Upper lobe of left lung (tissue), 6 donors: ENCODE measurements at places on chromosomes 7 and 10. TPM values are rescaled to one million over a fixed set of nuclear protein-coding genes. Genes with fewer than 3 reads are reported as not detected.

- peaks cover 22% of the 10 kb centered on the region for H3K4me1 ChIP-seq
- H3K4me3 ChIP-seq, result no peak overlapping the region
- no peak for DNase-seq
- no peak overlapping the region for H3K27ac ChIP-seq
- no peaks in the 10 kb centered on the region for H3K36me3 ChIP-seq
- no peaks in the 10 kb centered on the region for H3K27me3 ChIP-seq
Observed at GRCh38 chr10:44935201-44935965, 24.2 kb upstream of the RASSF4 start.

GRCh38 chr7:11625669-11626068, 206.3 kb downstream of the THSD7A start:
- H3K4me3 ChIP-seq, result no peak overlapping the region
- no peak overlapping the region for H3K27ac ChIP-seq
- no peak for DNase-seq
- no peaks in the 10 kb centered on the region for H3K27me3 ChIP-seq
- no peaks in the 10 kb centered on the region for H3K36me3 ChIP-seq

DNA sequence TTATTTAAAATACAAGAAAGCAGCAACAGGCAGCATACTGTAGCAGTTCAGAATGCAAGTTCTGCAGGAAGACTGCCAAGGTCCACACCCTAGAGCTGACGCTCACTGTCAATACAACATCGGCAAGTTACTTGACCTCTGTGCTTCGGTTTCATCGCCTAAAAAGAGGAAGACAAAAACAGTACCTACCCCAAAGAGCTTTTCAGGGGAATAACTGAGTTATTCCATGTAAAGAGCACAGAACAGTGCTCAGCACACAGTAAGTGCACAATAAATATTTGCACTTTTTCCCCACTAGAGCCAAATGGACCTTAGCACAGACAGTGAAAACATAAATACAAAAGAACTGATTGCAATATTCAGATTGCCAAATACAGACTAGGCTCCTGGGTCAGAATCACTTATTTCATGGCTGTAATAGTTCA, 88.6 kb downstream of the USP6NL start:
- H3K4me3 ChIP-seq, result no peak overlapping the region
- no peak overlapping the region for H3K27ac ChIP-seq
- peak; percentile 42 for DNase-seq
- peaks cover 4% of the 10 kb centered on the region for H3K36me3 ChIP-seq
- H3K27me3 ChIP-seq, result no peaks in the 10 kb centered on the region

- no peak overlapping the region for H3K4me3 ChIP-seq
- H3K27ac ChIP-seq, result no peak overlapping the region
- peaks cover 99% of the 10 kb centered on the region for H3K36me3 ChIP-seq
Observed at GRCh38 chr7:99451936-99452335, 13.2 kb downstream of the CPSF4 start.

DNA sequence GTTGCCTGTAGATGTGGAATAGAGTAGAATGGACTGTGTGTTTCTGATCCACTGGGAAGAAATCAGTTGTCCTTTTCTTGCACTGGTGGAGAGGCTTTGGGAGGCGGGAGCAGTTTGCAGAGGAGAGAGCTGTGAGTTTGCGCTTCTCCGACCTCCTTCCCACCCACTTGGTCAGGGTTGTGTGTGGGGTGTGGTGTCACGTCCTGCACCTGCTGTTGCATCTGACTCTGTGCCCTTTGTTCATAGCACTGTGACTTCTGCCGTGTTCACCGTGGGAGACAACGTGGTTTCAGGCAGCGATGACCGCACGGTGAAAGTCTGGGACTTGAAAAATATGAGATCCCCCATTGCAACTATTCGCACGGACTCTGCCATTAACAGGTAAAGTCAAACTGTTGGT, 67.8 kb downstream of the WDR37 start:
- no peak for DNase-seq
- peaks cover 65% of the 10 kb centered on the region for H3K36me3 ChIP-seq
- H3K27ac ChIP-seq, result no peak overlapping the region
- no peak overlapping the region for H3K4me3 ChIP-seq
- H3K27me3 ChIP-seq, result no peaks in the 10 kb centered on the region

- no peaks in the 10 kb centered on the region for H3K36me3 ChIP-seq
- no peaks in the 10 kb centered on the region for H3K4me1 ChIP-seq
- H3K4me3 ChIP-seq, result no peak overlapping the region
- no peaks in the 10 kb centered on the region for H3K27me3 ChIP-seq
Observed at GRCh38 chr7:158024881-158025280, 562.7 kb downstream of the PTPRN2 start.

GRCh38 chr10:44180321-44181168, 204.4 kb downstream of the CXCL12 start:
- H3K27me3 ChIP-seq, result no peaks in the 10 kb centered on the region
- no peak for DNase-seq
- no peak overlapping the region for H3K4me3 ChIP-seq
- H3K27ac ChIP-seq, result no peak overlapping the region
- no peaks in the 10 kb centered on the region for H3K36me3 ChIP-seq

GRCh38 chr10:19817231-19817933, 1.1 kb downstream of the PLXDC2 start:
- no peaks in the 10 kb centered on the region for H3K36me3 ChIP-seq
- H3K4me1 ChIP-seq, result peaks cover 6% of the 10 kb centered on the region
- H3K4me3 ChIP-seq, result peak overlapping the region; percentile 48
- H3K27ac ChIP-seq, result peak overlapping the region; percentile 89

DNA sequence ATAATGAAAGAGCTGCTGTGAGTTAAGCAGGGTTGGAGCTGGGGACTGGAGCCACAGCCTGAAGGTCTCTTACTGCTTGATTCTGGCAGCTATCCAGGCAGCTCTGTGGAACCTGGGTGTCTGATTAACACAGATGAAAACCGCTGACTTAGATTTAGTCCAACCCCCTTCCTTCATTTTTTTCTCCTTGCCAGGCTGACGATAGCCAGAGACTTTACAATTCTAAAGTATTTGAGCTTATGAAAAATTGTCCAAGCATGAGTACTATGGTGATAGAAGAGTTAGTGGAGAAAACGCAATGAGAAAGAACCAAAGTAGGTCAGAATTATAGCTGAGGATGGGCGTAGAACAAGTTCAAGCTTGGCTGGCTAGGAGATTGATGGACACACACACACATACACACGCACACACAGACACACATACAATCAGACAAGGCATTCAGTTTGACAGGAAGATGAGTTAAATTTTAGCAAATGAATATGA, 13.5 kb upstream of the GPR85 start:
- no peaks in the 10 kb centered on the region for H3K27me3 ChIP-seq
- no peaks in the 10 kb centered on the region for H3K36me3 ChIP-seq
- no peaks in the 10 kb centered on the region for H3K4me1 ChIP-seq
- no peak overlapping the region for H3K4me3 ChIP-seq

DNA sequence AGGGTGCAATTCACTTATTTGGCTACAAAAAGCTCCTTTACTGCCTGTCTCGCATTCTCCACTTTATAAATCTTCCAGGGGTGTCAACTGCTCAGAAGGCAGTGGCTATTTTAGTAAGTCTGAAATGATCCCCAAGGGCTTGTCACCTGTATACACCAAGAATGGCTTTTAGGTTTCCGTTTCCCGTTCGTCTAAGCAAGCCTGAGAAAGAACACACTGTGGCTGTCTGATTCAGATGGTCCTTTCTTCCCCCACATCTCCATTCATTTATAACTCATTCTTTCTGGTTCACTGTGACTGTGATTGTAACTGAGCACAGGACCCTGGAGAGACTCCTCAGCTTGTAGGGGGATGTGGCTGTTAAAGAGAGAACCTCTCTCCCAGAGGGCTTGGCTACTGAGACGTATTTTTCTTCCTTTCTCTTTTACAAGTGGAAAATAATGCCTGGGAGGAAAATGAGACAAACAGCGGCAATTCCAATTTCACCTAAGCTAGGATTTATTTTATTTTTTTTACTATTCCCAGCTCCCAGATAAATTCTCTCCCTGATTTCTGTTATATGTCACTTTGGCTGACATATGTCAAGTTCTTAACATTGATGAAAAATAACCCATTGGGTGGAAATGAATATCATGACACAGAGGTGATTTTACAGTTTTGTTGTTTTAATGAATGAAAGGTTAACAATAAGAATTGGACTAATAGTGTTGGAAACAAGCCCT, 129.3 kb downstream of the FAM107B start:
- no peak overlapping the region for H3K4me3 ChIP-seq
- no peak overlapping the region for H3K27ac ChIP-seq
- H3K27me3 ChIP-seq, result no peaks in the 10 kb centered on the region
- H3K36me3 ChIP-seq, result no peaks in the 10 kb centered on the region
- DNase-seq, result no peak

GRCh38 chr7:48384180-48384752, 213.0 kb downstream of the ABCA13 start:
- H3K27me3 ChIP-seq, result no peaks in the 10 kb centered on the region
- no peaks in the 10 kb centered on the region for H3K36me3 ChIP-seq
- H3K4me1 ChIP-seq, result no peaks in the 10 kb centered on the region
- no peak overlapping the region for H3K4me3 ChIP-seq

- H3K4me3 ChIP-seq, result no peak overlapping the region
- DNase-seq, result peak; percentile 58
- peaks cover 18% of the 10 kb centered on the region for H3K4me1 ChIP-seq
- peak overlapping the region; percentile 25 for H3K27ac ChIP-seq
Observed at GRCh38 chr7:131235489-131236317, 92.0 kb upstream of the MKLN1 start.

DNA sequence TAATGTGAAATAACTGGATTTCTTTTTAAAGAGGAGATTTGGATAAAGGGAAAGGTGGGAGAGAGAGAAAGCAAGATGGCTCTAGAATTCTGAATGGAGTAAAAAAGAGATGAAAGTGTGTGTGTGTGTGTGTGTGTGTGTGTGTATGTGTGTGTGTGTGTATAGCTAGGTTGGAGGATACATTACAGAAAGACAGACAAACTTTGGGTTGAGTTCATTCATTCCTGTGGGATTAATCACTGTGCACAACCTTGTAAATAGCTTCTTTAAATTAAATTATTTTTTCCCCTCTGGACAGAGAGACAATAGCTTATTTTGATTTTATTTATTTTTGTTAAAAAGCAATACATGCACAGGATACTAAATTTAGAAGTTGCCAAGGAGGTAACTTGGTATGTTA, 7.5 kb downstream of the ASB4 start:
- H3K27ac ChIP-seq, result no peak overlapping the region
- no peak overlapping the region for H3K4me3 ChIP-seq
- no peaks in the 10 kb centered on the region for H3K36me3 ChIP-seq
- H3K27me3 ChIP-seq, result no peaks in the 10 kb centered on the region
- DNase-seq, result no peak

DNA sequence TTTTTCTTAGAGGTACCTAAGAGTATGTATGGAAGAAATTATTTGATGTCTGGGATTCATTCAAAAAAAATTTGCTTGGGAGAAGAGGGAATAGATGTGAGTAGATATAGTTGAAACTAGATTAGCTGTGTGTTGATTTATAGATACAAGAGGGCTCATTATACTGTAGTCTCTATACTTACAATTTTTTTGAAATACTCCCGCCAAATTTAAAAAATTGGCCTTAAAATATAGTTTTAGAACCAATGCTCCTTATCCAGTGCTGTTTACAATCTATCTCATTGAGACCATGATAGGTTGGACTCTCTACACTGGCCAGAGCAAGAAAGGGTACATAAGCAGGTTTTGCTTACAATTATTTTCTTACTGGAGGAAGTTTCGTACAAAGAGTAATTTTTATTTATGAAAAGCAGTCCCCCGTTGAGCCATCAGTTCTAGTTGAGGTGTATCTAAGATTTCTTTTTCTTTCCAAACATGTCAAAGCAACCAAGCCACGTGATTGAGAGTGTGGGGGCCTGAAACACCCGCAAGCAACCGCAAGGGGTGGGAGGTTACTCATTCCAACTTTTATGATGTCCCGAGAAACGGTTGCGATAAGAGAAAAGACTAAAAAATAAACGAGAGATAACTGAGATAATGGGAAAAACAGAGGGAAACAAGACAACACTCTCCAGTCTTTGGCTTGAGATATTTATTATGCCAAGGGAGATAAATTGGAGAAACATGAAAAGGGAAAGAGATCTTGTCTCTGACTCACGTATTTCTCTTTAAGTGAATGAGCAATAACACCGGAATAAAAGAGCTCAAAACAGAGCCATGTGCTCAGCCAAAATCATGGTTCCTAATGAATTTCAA, 729.2 kb downstream of the LRMDA start:
- no peak for DNase-seq
- no peak overlapping the region for H3K27ac ChIP-seq
- H3K4me1 ChIP-seq, result no peaks in the 10 kb centered on the region

DNA sequence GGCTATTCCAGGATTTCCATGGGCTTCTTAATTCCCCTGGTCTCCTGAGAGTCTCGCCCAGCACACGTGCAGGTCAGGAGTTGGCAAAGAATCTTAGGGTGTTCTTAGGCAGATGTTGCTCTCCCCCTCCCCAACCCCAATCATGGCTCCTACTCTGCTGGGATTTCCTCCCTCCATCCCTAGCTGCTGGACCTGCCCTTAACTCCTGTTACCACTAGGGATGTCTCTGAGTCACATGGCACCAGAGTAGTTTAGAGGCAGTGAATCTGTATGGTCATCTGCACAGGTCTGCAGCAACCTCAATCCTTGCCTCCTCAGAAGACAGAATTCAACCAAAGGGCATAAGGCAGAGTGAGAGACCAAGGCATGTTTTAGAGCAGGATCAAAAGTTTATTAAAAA, 51.8 kb upstream of the CHST3 start:
- no peaks in the 10 kb centered on the region for H3K36me3 ChIP-seq
- H3K27ac ChIP-seq, result no peak overlapping the region

DNA sequence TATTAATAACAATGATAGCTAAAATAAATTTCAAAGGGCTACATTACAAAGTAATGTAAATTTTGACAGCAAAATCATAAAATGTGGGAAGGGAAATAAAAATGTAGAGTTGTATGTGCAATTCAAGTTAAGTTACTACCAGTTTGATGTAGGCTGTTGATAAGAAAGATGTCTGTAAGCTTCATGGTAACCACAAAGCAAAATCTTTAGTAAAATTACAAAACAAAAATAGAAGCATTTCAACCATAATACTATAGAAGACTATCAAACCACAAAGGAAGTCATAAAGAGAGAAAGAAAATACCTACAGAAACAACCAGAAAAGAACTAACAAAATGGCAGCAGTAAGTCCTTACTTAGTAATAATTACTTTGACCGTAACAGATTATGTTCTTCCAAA, 99.1 kb downstream of the C7orf25 start:
- H3K27ac ChIP-seq, result no peak overlapping the region
- H3K27me3 ChIP-seq, result no peaks in the 10 kb centered on the region
- H3K4me3 ChIP-seq, result no peak overlapping the region
- no peaks in the 10 kb centered on the region for H3K4me1 ChIP-seq
- H3K36me3 ChIP-seq, result no peaks in the 10 kb centered on the region
- DNase-seq, result no peak

GRCh38 chr10:3776796-3777571, 8.0 kb downstream of the KLF6 start:
- peak overlapping the region; percentile 100 for H3K27ac ChIP-seq
- H3K4me1 ChIP-seq, result peaks cover 65% of the 10 kb centered on the region
- no peaks in the 10 kb centered on the region for H3K27me3 ChIP-seq

Gene SLC39A12
- 0.34 TPM for total RNA-seq

Gene HIP1
- 53.7 TPM for total RNA-seq

Gene KLLN
- not detected for total RNA-seq

Gene ZNF485
- total RNA-seq, result 3.2 TPM
